ENCODE measurements at places on chromosomes 2 and 18. TPM values are rescaled to one million over a fixed set of nuclear protein-coding genes. Genes with fewer than 3 reads are reported as not detected.

DNA sequence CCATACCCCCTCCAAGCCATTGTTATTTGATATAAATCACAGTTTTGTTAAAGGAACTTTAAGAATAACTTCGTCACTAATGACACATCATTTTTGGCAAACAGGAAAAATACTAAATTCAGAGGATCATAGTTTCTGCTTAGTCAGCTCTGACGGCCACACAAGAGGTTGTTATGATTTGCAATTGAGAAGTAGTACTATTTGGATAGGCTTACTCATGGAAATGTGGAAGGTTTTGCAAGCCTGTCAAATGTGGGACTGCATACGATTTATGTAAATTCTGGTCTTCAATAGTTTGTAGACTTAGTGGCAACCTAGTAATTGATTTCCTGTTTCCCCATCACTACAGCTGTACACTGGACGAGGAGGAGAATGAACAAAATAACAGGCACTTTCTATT is 108.1 kb downstream of the ARHGEF33 start:
- DNase-seq: peak; percentile 92

GRCh38 chr2:170221317-170222288 is 43.7 kb downstream of the MYO3B start:
- DNase-seq: no peak

The CYTIP gene
- total RNA-seq: not detected

- DNase-seq: no peak
These were observed 2.4 kb upstream of the RNF144A start for GRCh38 chr2:6914828-6915227.

DNA sequence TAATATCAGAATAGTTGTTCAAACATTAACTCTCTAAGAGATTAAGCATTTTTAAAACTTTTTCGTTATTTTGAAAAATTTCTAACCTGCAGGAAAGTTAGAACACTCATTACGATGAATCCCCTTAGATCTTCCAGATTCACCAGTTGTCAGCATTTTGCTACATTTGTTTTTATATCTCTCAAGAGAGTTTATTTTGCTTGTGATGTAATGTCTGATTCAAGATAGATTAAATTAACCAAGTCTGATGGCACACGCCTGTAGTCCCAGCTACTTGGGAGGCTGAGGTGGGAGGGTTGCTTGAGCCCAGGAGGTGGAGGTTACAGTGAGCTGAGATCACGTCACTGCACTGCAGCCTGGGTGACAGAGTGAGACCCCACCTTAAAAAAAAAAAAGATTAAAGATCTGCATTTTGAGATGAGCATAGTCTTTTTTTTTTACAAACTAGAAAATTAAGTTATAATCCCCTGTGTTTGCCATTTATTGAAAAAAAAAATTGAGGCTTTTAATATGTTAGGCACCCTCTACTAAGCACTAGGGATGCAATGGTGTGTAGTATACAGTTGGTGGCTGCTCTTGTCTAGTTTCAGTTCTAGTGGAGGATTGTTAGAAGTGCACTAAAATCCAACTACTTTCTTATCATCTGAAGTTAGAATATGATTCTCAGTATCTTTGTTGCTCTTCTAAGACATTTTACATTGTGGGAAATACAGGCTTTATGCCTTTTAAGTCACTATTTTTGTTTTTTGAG is 20.9 kb downstream of the RAB10 start:
- DNase-seq: no peak

GRCh38 chr2:18540872-18541271 is 19.6 kb downstream of the RDH14 start:
- no peak for DNase-seq

The ARMC9 gene
- 18.3 TPM for total RNA-seq

The CHRNA1 gene
- 1.1 TPM for total RNA-seq

DNA sequence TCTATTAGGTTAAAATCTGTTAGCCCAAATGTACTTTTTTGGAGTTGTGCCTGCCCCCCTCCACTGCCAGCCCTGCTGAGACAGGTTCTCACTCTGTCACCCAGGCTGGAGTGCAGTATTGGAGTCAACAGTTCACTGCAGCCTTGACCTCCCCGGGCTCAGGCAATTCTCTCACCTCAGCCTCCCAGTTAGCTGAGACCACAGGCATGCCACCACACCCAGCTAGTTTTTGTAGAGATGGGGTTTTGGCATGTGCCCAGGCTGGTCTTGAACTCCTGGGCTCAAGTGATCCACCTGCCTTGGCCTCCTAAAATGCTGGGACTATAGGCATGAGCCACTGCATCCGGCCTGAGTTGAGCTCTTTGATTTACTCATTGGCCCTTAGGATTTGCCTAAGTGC is 110.7 kb downstream of the ICA1L start:
- DNase-seq: no peak

- DNase-seq: no peak
These were observed 617.6 kb downstream of the CPS1 start for GRCh38 chr2:211174021-211174420.

DNA sequence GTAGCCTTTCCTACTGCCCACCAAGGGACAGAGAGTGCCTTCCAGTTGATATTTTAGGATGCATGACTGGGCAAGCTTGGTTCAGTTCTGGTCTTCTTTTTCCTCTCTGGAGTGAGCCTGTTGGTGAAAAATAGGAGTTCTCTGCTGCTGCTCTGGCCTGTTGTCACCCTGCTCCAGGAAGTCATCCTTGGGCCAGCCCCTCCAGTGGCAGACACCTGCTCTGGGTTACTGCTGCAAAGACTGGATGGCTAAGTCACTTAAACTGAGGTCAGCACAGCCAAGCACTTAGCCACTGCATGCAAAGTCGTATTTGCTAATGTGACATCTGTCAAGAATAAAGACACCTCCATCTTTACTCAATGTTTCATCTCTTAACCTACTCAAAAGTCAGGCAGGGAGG is 219.6 kb upstream of the ID2 start:
- DNase-seq: no peak

Data from cardiac muscle cell (in vitro differentiated cells and primary cell).